ENCODE measurements at places on chromosomes 2 and 18.

DNA sequence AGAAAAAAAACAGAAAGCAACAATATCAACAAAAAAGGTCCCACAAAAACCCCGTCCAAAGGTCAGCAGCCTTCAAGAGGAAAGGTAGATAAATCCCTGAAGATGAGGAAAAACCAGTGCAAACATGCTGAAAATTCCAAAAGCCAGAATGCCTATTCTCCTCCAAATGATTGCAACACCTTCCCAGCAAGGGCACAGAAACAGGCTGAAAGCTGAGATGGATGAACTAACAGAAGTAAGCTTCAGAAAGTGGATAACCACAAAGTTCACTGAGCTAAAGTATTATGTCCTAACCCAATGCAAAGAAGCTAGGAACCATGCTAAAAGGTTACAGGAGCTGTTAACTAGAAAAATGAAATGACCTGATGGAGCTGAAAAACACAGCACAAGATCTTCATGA is 226.4 kb upstream of the DSEL start:
- H3K36me3 ChIP-seq = no peaks in the 10 kb centered on the region
- DNase-seq = no peak
- no peaks in the 10 kb centered on the region for H3K27me3 ChIP-seq
- no peaks in the 10 kb centered on the region for H3K4me1 ChIP-seq

DNA sequence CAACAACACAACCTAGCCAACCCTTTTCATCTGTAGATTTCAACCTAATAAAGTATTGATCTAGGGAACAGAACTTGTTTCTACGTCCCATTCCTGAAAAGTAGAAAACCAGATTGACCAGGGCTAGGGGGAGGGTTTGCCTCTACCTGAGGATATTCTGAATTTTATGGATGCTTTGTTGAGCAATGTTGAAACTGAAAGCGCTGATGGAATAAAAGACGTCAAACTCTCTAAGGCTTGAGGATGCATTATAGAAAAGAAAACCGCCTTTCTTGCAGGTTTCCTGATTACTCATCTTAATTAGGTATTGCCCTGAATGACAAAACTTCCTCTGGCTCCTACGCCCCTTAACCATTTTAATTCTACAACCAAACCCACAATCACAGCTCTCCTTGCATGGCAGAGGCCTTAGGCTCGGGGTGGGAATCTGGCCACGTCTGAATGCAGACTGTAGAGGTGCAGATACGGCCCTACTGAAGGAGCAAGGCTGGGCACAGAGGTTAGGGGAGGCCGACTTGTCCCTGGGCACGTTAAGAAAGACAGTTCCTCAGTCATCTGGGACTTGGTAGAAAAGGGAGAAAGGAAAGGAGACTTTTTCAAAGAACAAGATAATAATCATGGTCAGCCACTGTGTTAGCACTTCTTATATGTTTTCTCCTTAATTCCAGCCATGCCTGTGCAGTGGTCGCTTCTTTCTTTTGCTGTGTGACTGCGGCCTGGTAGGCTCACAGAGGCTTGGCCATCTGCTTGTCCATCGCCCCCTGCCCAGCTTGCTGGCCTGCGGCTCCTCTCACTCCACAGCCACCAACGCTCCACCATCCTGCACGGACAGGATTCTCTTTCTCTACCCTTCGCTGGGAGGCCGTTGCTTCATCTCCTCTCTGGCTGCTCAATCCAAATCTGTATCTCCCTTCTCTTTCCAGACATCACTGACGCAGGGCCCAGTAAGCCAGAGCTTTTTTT is 209.5 kb downstream of the VAPA start:
- DNase-seq = no peak
- H3K27ac ChIP-seq = no peak overlapping the region
- H3K27me3 ChIP-seq = peaks cover 2% of the 10 kb centered on the region
- no peaks in the 10 kb centered on the region for H3K36me3 ChIP-seq
- H3K4me1 ChIP-seq = no peaks in the 10 kb centered on the region
- H3K4me3 ChIP-seq = no peak overlapping the region

DNA sequence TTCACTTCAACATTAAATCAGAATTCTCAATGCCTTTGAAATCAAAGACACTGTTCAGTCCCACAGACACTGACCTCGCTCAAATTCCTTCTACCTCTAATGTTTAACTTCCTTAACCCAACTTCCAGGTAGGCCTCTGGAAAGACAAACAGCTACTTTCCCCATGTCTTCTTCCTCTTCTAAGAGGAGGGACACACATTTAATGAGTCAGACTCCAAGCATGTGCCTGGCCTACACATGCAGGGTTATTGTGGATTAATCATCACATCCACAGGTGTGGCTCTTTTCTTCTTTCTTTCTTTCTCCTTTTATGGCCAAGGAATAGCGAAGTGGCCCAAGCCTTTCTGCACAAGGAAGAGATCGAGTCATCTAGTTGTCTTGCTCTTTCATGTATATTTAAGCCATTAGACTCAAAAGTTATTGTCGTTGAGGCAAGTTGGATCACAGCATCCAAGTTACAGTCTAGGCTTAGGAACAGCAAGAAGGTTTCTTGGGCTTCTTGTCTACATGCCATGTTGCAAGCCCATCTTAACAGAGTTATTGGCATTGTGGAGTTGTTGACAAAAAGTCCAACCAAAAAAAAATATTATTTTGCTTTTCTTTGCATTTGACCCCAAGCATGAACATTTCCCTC is 387.8 kb downstream of the IRS1 start:
- DNase-seq = no peak
- H3K27ac ChIP-seq = no peak overlapping the region
- no peaks in the 10 kb centered on the region for H3K36me3 ChIP-seq
- no peaks in the 10 kb centered on the region for H3K4me1 ChIP-seq

- H3K4me1 ChIP-seq = peaks cover 22% of the 10 kb centered on the region
- H3K27ac ChIP-seq = peak overlapping the region; percentile 8
- no peak overlapping the region for H3K4me3 ChIP-seq
- no peak for DNase-seq
- peaks cover 16% of the 10 kb centered on the region for H3K36me3 ChIP-seq
Measured at GRCh38 chr18:770583-770961, 41.5 kb downstream of the YES1 start.

DNA sequence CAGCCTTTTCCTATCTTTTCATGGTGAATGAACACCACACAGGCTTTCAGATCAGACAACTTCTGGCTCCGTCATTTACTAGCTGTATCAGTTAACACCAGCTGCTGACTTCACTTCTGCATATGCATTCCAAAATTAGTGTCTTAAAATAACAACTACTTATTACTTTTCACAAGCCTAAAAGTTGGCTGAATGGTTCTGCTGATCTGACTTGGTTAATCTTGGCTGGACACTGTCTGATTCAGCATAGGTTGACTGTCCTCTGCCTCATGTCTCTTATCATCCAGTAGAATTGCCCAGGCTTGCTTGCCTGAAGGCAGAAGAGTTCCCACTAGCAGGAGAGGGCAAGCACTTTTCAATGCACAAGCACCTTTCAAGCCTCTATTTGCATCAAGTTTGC is 72.7 kb downstream of the MARCHF4 start:
- H3K27me3 ChIP-seq = no peaks in the 10 kb centered on the region
- H3K36me3 ChIP-seq = no peaks in the 10 kb centered on the region
- no peak overlapping the region for H3K27ac ChIP-seq

DNA sequence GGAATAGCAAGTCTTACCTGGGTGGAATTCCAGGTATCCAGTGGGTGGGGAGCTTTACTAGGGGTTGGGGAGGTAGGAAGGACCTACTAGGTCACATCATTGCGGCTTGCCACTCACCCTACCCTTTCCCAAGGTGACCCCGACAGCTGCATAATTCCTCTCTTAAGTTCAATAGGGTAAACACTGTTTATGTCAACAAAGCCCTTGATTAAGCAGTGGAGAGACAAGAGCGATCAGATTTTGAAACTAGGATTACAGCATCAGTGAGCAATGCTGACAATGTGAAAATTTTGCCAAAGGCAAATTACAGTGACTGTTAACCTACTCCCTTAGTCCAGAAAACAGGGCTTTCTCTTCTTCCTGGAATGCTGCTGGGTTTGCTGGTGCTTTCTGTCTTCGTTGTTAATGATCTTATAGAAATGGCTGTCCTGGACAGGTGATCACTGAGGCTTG is 14.5 kb downstream of the SLC19A3 start:
- H3K36me3 ChIP-seq = no peaks in the 10 kb centered on the region
- DNase-seq = no peak
- H3K4me3 ChIP-seq = no peak overlapping the region
- peaks cover 9% of the 10 kb centered on the region for H3K27me3 ChIP-seq
- no peaks in the 10 kb centered on the region for H3K4me1 ChIP-seq

GRCh38 chr2:113167115-113167932 is 6.4 kb upstream of the PSD4 start:
- no peaks in the 10 kb centered on the region for H3K27me3 ChIP-seq
- peak overlapping the region; percentile 95 for H3K27ac ChIP-seq
- H3K36me3 ChIP-seq = peaks cover 9% of the 10 kb centered on the region
- DNase-seq = peak; percentile 33
- peak overlapping the region; percentile 51 for H3K4me3 ChIP-seq

GRCh38 chr2:99365661-99366060 is 28.5 kb downstream of the EIF5B start:
- DNase-seq = no peak
- no peak overlapping the region for H3K4me3 ChIP-seq
- H3K4me1 ChIP-seq = no peaks in the 10 kb centered on the region

DNA sequence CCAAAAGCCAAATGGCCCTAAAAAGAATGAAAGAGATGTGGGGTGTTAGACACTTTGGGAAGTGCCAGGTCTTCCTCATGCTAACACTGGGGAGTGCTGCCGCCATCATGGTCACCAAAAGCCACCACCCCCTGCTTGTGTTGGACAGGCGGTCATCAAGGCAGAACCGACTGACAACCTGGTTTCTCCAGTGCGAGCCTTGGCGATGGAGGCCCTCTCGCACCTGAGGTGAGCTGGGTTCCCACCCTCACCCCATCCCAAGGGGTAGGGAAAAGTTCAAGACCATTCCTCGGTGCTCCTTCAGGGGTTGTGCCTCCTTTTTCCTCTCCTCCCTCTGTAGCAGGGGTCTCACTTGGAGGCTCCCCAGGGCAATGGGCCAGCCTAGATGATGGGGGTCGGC is 33.6 kb downstream of the MROH2A start:
- no peaks in the 10 kb centered on the region for H3K36me3 ChIP-seq
- H3K4me1 ChIP-seq = no peaks in the 10 kb centered on the region
- no peak overlapping the region for H3K27ac ChIP-seq
- peaks cover 7% of the 10 kb centered on the region for H3K27me3 ChIP-seq

DNA sequence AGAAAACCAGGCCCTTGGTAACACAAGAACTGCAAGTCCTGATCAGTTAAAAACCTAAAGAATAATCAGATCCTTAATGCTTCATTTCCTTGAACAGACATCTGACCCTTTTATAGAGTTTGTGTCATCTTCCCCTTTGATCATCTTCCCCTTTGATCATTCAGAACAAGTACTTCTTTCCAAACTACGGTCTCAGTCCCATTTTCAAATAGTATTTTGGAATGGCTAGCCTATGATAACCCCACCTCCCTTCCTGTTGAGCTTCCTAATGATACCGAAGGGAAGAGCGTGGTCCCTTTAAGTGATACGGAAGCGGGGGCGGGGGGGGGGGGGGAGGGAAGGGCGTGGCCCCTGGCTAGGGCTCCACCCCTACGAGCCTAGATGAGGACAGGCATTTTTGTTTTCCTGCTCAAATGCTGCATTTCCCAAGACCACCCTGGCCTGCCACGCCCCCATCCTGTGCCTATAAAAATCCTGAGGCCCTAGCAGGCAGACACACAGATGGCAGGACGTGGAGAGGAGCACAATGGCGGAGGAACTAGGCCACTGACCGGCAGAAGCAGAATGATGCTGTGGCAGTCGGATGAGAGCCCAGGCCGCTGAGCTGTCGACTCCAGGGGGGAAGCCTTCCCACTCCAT is 24.1 kb upstream of the CHRNA1 start:
- peaks cover 31% of the 10 kb centered on the region for H3K4me1 ChIP-seq
- no peaks in the 10 kb centered on the region for H3K27me3 ChIP-seq
- DNase-seq = no peak
- H3K4me3 ChIP-seq = no peak overlapping the region
- H3K36me3 ChIP-seq = no peaks in the 10 kb centered on the region

- H3K36me3 ChIP-seq = peaks cover 40% of the 10 kb centered on the region
- no peak for DNase-seq
- no peak overlapping the region for H3K27ac ChIP-seq
- no peaks in the 10 kb centered on the region for H3K27me3 ChIP-seq
Measured at GRCh38 chr18:79979843-79980242, 8.5 kb downstream of the TXNL4A start.

DNA sequence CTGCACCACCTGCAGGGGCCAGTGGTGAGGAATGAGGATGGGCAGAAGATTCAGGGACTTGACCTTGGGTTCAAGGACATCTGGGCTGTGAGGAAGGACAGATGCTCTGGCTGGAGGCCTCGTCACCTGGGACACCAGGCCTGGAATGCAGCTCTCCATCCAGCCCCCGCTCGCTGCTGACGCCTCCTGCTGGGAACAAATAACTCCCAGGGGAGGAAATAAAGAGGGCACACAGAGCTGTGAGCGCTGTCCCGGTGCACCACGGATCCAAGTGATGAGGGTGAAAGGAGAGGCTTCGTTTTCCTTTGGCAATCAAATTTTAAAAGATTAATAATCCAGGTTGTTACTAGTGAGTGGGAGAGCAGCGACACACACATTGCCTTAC is 368.0 kb upstream of the MYT1L start:
- no peak overlapping the region for H3K4me3 ChIP-seq
- H3K36me3 ChIP-seq = no peaks in the 10 kb centered on the region
- no peaks in the 10 kb centered on the region for H3K27me3 ChIP-seq
- DNase-seq = no peak

DNA sequence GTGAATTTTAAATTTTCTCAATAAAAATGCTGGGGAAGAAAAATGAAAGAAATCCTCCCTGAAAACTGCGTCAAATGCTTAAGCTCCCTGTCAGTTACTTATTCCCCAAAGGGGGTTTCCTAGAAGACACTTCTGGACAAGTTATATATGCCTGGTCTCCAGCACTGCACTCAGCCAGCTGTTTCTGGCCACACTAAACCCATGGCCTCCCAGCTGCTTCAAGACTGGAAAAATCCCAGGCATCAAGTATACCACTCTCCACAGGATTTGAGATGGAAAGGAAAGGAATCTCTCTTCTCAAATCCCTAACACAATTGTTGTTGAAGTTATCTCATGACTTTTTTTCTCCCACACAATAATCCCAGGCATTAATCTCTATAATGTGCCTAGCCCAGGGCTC is 245.7 kb downstream of the NBAS start:
- H3K27ac ChIP-seq = no peak overlapping the region
- no peak for DNase-seq
- H3K4me1 ChIP-seq = peaks cover 39% of the 10 kb centered on the region
- no peak overlapping the region for H3K4me3 ChIP-seq
- no peaks in the 10 kb centered on the region for H3K27me3 ChIP-seq

- peaks cover 54% of the 10 kb centered on the region for H3K4me1 ChIP-seq
- H3K27ac ChIP-seq = peak overlapping the region; percentile 67
- peaks cover 54% of the 10 kb centered on the region for H3K36me3 ChIP-seq
- H3K27me3 ChIP-seq = no peaks in the 10 kb centered on the region
- peak; percentile 61 for DNase-seq
Measured at GRCh38 chr2:97740590-97741182, 27.3 kb downstream of the ZAP70 start.

Measured in activated naive CD8-positive, alpha-beta T cell treated with anti-CD3 and anti-CD28 coated beads, Interleukin-2, amount 50 U/mL, for 24 hours (primary cell).